ENCODE measurements at places on chromosomes 4 and X.

- no peak for DNase-seq
Observed at GRCh38 chr4:87012265-87012953, 77.6 kb downstream of the AFF1 start.

DNA sequence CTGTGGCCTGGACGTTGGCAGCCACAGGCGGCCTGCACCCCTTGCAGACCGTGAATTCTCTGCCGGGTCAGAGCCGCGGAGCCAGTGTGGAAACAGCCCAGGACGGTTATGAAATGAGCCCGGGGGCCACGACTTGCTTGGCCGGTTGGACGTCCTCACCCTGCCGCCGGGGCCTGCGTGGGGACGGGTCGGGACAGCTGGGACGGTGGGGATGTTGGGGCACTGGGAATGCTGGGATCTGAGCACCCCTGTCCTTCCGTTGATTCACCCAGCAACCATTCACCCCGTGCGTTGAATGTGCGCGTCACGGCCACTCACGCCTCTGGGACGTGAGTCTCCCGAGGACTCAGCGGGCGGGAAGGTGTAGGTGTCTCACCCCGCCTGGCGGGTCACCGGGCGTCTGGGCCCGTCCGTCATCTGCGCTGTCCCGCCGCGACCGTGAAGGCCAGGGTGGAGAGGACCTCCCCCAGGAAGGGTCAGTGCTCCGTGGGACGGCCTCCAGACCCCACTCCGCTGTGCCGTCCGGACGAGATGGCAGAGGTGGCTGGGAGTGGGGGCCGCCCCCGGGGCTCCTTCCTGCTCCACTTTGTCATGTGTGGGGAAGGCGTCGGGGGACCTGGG lies 4.5 kb upstream of the PLCXD1 start:
- peak; percentile 69 for DNase-seq

DNA sequence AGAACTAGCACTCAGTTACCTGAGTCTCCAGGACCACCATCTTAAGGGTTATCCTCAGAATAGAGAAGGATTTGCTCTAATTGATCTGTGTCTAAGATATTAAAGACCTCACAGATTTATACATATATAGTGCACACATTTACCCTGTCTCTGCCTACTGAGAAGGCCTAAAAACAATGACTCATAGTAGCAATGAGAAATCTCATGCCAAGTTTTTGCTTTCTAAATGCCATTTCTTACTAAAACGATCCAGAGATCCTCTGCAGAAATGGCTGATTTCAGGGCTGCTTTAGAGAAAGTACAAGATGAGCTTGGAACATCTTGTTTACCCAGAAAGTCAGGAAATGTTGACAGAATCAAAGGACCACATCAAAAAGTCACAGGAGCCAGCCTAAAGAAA lies 79.1 kb upstream of the INPP4B start:
- DNase-seq = no peak

GRCh38 chrX:23633834-23634580 lies 33.3 kb upstream of the PRDX4 start:
- DNase-seq = no peak

DNA sequence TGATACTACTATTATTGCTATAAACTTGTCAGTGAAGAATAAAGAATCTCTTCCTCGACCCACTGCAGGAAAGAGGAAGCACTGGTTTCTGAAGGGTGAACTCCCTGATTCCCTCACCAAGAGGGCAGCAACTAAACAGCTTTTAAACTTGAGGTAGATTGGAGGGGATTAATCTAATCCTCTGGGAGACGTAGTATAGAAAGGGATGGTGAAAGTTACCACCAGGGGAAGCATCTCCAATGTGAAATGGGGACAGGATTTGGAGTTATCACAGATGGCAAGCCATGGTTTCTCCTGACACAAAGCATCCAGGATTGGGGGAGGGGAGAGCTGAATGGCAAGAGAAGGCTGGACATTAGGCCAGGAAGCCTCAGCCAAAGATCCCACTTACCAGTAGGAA lies 62.7 kb upstream of the PTPN13 start:
- DNase-seq = no peak

GRCh38 chrX:46244451-46244850 lies 300.8 kb downstream of the ZNF674 start:
- DNase-seq = no peak

DNA sequence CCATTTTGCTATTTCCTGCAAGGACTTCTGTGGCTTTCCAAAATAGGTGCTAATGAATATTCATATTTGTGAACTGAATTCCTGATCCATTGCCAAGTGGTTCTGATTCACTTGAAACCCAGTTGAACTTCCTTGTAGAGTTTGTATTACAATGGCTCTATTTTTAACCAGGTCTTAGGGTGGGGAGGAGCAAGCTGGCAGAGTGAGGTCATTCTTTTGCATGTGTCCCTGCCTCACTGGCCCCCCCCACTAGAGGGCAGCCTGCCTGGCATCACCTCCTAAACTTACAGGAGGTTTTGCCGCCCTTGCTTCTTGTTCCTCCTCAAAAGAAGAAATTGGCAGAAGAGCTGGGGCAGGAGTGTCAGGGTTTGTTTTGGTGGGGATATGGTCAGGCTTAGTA lies 10.5 kb downstream of the PTTG2 start:
- DNase-seq = peak; percentile 56

DNA sequence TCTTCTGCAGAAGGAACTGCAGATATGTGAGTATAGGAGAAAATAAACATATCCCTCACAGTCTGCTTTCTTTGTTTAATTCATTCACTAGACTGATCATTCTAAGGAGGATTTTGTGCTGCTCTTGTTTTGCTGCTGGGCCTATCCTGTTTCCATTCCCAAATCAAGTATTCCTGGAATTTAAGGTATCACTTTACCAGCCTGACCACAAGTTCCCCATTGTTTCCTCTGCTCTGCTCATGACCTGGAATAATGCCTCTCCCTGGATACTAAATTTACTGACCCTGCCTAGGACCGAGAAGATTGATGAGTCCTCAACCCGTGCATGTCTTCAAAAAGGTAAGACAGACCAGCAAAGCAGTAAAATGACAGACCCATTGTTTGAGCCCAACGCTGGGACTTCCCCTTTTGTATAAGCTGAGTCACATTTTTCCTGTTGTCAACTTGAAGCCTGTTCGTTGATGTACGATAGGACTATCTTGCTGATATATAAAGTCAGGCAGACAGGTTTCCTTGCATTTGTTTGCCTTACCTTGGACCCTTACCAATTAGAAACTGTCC lies 85.5 kb upstream of the TET2 start:
- DNase-seq = no peak

GRCh38 chr4:122827879-122828601 lies 1.4 kb downstream of the FGF2 start:
- peak; percentile 34 for DNase-seq

- DNase-seq = no peak
Observed at GRCh38 chrX:31894152-31894551, 822.3 kb upstream of the FTHL17 start.

DNA sequence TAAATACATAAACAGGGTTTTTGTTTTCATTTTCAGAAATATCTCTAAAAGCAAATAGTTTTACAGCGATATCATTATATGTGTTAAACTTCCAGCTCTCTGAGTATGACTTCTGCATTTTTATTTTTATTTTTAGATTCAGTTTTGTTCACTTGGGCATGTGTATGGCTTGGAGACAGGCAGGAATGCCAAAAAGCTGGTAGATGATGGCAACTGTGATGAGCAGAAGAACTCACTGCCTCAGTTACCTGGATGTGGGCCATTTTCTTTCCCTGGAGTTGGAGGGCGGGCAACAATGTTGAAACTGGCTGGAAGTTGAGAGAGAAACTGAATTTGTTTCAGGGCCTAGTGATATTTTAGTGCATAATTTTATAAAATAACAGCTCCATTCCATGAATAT lies 266.4 kb downstream of the ARHGAP24 start:
- DNase-seq = no peak

- no peak for DNase-seq
Observed at GRCh38 chrX:132738951-132739350, 219.5 kb downstream of the HS6ST2 start.

DNA sequence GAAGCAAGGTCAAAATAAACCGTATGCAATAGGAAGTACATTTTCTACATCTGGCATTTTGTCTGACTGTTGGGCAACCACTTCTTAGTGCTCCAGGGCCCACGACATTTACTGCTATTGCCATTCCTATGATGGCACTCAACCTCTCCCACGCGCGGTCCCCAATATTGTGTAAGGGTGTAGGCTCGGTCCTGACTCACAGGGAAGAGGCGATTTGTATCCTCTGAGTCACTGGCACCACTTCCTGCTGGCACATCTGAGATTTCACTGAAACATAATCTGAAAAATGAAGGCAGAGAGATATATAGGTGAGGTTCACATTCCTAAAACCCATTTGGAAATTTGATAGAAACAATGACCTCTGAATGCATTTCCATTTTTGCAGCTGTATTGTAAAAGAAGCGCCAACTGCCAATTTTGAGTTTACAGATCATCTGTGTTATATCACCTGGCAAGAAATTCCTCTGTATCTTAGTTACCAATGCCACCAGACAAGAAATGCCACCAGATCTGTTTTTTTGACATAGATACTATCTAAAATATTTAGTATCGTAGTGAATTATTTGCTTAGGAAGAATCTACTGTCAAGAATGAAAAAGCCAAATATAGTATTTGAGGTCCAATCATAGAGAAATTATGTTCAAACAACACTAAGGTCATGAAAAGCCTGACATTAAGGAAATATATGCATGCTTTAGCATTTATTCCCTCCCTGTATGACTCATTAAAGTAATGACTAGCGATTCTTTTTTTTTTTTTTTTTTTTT lies 9.8 kb downstream of the EREG start:
- peak; percentile 63 for DNase-seq

DNA sequence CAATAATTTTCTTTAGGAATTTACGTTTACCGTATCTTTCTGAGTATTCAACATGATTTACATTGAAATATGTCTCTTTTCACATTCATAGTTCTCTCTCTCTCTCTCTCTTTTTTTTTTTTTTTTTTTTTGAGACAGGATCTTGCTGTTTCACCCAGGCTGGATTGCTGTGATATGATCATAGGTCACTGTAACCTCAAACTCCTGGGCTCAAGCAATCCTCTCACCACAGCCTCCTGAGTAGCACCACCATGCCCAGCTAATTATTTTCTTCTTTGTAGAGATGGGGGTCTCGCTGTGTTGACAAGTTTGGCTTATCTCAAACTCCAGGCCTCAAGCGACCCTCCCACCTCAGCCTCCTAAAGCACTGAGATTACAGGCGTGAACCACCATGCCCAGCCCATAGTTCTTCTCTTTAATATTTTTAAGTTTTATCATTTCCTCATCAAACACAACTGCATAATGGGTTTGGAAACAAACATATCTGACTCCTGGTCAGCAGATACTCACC lies 9.8 kb downstream of the SRP72 start:
- DNase-seq = no peak

- DNase-seq = no peak
Observed at GRCh38 chr4:90152024-90152423, 24.8 kb downstream of the CCSER1 start.

DNA sequence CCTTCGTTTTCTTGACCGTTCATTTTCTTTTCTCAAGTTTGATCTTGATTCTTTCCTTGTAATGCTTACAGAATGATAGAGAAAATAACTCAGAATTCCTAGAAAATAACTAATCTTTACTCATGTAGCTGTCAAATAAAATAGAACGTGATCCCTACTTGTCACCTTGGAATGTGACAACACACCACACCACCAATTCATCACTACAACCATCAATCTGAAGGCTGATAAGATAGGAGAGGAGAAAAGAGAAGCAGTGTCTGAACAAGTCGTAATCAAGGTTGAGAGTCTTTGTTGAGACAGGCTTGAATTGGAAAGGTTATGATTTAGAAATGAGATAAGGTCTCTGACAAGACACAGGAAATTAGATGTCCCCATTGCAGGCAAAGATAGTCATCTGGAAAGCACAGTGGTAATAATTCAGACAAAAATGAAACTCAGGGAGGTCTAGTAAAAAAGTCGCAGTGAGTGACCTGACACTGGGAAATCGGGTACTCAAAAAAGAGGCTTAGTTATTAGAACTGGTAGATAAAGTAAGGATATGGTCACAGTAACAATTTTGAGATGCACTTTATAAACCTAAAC lies 456.2 kb downstream of the FAT4 start:
- no peak for DNase-seq

GRCh38 chrX:19017271-19017670 lies 33.4 kb upstream of the PHKA2 start:
- DNase-seq = peak; percentile 16

DNA sequence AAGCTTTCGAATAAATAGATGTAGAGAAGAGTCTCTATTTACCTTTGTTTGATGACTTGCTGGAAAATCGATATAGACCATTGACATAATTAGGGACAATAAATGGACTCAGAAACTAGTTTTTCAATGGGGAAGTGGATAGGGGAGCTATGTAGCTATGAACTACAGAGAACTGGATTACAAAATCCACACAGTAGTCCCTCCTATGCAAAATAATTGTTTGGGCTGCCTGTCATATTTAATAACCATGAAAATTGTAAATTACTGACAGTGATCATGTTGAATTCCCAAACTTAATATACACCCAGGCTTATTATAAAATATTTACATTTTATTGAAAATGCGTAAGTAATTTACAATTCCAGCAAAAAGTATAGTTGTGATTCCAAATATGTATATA lies 333.1 kb upstream of the FAM241A start:
- DNase-seq = no peak

DNA sequence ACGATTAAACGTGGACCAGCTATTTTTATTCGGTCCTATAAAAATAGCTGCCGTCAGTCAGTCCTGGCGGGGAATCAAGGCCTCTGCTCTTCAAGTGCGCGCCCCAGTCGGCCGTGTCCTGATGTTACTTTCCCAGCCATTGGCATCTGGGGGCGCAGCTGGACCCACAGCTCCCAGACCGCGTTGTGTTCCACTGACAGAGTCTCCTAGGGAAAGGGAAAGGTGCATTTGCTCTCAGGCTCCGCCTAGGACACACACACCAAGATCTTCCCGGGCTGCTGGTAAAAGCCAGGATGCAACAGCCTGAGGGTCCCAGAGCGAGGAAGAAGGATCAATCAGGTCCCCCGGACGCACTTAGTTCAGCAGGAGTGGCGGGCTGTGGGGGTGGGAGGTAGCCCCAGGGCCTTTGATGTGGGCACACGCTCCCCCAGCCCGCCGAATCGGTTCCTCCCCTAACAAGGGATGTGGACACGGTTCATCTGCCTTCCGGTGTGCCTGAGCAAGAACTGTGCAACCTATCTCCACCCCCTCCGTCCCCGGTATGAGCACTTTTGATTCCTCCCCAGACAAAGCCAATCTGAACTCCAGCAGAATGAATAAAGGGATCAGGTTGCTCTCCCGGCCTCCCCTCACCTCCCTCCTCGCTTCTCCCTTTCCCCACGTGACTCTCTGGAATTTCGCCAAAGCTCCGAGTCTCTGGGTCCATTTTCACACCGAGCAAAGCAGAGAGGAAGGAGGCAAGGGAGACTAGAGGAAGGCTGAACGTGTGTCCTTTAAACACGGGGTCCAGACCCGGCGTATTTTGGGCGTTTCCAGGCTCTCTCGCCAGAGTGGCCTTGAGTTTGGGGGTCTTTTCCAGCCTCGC lies 626 bp upstream of the FRAS1 start:
- peak; percentile 71 for DNase-seq

- no peak for DNase-seq
Observed at GRCh38 chr4:67604029-67604381, 45.5 kb downstream of the STAP1 start.
